LNCaP clone FGC (cell line): ENCODE measurements at places on chromosomes 16 and 17.
A peak's percentile ranks its signal among the peaks of the same experiment; 100 is the strongest.

DNA sequence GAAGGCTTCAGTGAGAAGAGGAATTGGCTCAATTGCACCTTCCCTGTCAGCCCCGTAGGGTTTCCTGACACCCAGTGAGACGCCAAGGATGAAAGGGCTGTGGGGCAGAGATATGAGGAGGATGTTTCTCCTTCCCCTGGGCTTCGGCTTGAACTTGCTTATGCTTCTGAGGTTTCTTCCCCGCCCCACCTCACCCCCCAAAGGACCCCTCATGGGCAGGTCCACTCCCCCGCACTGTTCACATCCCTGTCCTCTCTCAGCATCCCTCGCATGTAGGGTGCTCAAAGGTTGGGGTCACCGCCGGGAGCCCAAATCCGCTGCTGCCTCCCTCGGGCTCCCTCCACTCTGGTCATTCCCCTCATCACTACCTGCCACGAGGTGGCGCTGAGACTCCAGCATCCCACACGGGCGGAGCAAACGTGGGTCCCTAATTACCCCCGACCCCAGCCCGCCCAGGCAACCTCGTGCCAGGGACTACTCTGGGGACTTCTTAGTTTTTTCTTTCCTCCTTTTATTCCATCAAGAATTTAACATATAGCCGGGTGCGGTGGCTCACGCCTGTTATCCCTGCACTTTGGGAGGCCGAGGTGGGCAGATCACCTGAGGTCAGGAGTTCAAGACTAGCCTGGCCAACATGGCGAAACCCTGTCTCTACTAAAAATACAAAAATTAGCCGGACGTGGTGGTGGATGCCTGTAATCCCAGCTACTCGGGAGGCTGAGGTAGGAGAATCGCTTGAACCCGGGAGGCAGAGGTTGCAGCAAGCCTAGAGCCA, 3.3 kb upstream of the TRARG1 start:
- DNase-seq: no peak

DNA sequence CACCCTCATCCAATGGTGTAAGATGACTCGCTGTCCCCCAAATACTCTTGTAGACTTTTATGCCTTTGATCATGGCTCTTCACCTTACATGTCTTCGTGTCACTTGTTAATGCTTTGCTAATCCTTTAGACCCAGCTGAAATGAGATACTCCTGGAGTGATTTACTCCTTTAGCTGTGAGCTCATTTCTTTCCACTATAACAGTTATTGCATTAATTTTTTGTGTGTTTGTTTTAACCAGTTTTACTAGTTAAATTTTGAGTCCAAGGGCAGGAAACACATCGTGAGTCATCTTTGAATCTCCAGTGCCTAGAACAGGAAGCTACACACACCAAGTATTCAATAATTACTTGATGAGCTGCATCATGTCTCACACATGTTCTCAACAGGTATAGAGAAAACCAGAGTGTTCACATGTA, 6.5 kb upstream of the CTCF start:
- no peak for DNase-seq

GRCh38 chr16:8915722-8916301, 33.7 kb downstream of the LITAFD start:
- DNase-seq: peak; percentile 74

DNA sequence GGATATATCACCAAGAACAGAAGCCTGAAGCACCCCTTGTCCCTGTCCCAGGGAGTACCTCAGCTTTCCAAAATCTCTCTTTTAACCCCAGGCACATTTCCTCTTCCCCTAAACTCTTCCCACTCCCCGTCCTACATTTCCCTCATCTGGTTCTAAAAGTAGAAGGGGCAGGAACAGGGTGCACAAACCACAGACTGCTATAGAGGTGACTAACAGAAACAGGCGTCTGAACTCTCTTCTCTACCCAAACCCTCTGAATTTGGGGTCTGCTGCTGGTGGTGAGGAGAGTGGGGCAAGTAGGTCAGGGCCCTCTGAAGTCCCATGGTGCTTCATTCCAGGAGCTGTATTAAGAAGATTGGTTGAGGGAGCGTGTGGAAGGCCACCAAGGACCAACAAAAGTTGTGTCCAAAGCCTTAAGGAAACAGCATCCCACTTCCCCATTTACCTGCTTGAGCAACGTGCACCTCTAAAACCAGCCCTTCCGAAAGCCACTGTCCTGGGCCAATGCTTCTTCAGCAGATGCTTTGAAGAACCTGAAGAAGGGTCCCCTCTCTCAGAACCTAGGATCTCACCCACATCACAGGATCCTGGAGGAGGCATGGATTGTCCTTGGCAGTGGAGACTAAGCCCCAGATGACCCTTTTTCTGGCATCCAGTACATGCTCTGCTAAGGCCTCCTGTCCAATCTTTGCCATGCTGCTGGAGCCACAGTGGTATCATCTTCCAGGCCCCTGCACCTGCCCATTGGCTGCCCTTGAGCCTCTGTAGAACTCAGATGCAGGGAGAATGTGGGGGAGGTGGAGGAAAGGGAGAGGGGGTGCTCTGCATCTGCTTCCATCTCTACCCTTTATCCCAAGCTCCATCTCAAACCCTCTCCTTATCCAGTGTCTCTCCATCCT, 5.7 kb upstream of the NR1D1 start:
- no peak for DNase-seq

DNA sequence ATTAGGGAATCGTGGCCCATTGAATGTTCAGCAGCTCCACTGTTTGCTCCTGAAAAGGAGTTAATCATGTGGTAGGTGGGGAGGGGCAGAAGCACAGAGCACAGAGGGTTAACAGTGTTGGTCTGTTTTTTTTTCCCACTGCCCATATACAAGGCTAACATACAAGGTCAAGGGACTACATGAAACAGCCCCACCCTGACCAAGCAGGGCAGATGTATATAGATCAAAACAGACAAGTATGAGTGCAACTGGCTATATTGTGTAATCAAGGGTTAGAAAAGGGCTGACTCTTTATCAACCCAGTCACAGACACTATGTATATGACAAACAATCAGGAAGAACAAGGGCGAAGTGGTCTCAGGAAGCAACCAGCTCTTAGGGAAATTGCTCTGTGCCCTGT, 186.6 kb upstream of the CDH11 start:
- no peak for DNase-seq

GRCh38 chr16:75244225-75244809, 7.1 kb downstream of the BCAR1 start:
- DNase-seq: no peak

- DNase-seq: no peak
Observed at GRCh38 chr16:12026741-12027490, 50.4 kb downstream of the SNX29 start.

DNA sequence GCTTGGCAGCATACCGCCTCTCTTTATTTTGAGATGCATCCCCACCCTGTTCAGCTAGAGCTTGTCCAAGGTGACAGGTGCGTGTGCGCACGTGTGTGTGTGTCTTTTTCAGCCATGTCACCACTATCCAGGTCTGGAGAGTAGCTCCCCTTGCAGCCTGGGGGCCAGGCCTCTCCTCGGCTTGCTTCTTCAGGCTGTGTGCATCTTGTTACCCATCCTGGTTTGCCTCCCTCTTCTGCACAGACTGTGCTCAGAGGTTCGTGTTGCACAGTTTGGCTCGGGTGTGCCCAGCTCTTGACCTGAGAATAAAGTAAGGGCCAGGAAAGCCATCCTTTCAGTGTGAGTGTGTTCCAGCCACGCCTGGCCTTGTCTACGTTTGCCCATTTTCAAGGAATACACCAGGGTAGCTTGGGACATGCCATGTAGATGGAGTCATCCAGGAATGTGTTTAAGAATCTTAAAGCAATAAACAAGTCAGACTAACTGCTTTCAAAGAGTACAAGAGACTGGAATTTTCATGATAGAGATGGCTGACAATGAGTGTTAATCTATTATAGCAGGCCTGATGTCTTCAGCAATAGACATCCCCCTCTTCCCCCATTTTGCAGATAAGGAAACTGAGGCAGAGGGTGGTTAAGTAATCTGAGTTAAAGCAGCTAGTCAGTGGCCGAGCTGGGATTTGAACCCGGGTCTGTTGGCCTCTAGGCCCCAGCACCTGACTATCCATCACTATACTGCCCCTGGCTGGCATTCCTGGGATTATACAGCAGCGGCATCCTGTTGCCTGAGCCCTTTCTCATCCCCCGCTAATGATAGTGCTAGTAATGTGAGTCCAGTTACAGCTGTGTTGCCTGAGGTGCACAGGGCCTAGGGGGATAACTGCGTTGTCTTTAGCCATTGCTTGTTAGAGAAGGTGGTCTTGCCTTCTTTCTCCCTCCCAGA, 77.9 kb downstream of the KSR1 start:
- DNase-seq: no peak

DNA sequence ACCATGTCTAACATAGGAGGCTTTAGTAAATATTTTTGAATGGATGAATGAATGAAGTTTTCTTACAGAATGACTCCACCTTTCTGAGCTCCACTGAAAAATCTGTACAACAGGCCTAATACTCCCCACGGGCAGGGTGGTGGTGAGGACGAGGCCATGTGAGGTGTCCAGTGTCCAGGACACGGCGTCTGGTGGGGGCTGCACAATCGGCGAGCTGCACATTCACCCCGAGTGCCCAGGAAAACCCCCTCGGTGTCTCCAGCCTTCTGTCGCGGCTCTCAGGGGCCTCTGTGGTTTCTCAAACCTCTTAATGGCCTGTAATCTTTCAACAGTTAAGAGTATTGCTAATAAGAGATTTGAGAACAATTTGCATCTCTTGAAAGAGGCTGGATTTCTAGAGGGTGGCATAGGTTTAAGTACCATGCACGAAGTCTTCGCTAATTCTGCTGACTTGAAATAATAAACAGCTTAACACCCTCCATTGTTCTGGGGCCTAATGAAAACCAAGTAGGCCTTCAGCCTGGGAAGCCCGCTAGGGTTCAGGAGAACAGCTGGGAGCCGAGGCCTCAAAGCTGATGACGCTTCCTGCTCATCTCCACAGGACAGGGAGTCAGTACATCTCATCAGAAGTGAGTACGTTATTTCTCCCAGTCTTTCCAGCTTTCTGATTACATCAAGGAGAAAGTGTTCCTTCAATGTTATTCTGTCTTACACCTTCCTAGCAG, 304.6 kb upstream of the FOXF1 start:
- DNase-seq: no peak

DNA sequence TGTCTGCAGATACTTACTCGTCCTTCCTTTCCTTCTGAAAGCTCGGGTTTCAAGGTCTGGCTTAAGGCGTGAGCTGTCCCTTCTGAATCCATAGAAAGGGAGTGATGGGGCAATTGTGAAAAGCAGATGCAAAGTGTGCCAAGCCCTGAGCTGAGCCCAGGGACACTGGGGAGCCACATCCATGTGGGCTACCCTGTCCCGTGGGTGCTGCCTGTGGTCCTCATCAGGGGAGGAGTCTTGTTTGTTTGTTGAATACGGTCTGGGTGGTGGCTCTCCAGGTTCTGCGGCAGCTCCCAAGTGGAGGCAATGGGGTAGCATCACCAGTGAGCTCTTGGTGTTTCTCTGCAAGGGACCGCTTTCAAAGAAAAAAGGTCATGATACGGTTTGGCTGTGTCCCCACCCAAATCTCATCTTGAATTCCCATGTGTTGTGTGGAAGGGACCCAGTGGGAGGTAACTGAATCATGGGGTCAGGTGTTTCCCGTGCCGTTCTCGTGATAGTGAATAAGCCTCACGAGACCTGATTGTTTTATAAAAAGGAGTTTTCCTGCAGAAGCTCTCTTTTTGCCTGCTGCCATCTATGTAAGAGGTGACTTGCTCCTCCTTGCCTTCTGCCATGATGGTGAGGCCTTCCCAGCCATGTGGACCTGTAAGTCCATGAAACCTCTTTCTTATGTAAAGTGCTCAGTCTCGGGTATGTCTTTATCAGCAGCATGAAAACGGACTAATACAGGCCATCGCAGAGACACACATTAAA, 1.0 kb upstream of the ALG1 start:
- DNase-seq: no peak

GRCh38 chr16:78460428-78460827, 361.0 kb downstream of the WWOX start:
- DNase-seq: no peak

- no peak for DNase-seq
Observed at GRCh38 chr17:75983501-75984181, 4.6 kb downstream of the TEN1 start.

DNA sequence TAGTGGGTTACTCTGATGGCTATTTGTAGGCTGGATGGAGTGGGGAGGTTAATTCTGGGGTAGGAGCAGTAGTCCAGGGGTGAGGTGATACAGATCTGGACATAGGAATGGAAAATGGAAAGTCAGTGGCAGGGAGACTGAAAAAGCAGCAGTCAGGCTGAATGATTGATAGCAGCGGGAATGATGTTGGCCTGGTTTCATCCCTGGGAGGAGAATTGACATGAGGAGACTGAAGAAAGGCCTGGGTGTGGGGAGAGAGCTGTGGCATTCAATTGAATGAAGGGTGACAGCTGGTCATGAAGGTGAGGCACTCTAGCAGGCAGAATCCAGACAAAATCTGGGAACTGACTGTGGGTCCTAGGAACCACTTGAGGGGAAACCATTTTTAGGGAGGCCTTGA, 34.7 kb upstream of the CLEC18A start:
- DNase-seq: no peak

GRCh38 chr17:38590988-38591758, 14.6 kb downstream of the SRCIN1 start:
- no peak for DNase-seq

DNA sequence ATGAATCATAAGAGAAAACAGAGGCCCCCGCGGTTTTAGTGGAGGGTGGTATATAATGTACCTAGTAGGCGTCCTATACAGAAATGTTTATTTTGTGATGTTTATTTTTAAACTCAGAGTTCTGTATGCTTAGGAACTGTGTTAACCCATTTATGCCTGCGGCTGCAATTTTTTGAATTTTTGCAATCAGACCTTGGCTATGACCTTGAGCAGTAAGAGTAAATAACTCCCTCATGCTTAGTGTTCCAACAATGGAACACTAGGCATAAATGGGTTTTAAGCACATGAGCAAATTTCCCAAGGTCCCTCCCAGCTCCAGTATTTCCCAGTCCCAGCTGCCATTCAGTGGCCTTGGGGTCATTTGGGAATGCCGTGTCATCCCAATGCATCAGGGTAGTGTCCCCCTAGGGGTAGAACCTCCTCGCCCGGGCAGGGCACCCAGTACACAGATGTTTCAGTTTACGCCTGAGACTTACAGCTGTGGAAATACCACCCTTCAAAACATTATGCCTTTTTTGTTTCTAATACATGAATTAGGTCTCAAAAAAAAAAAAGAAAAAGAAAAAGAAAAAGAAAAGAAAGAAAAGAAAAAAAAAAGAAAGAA, 605.8 kb upstream of the CDH11 start:
- no peak for DNase-seq

GRCh38 chr17:4641297-4642195, at the start of gene ALOX15:
ALOX15 (minus strand) TSS chr17:4641678; CDS start chr17:4641651, 27 bp downstream.
- DNase-seq: no peak

DNA sequence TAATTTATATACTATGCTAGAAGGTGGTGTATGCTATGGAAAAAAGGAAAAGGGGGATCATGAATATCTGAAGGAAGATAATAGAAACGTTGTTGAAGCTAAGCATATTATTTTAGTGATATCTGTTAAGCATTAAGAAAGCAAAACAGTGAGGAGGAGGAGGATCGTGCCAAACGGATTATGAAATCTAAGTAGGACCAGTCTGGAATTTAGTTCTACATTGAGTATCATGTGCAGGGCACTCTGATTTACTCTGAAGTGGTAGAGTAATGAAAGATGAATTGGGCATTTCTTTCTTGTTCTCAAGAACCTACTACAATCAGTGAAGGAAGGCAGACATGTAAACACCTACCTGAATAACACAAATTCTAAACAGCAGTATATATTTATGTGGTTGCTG, 195.3 kb downstream of the CYB561 start:
- no peak for DNase-seq
